ENCODE measurements at places on chromosomes 3 and 15. TPM values are rescaled to one million over a fixed set of nuclear protein-coding genes. Genes with fewer than 3 reads are reported as not detected.

DNA sequence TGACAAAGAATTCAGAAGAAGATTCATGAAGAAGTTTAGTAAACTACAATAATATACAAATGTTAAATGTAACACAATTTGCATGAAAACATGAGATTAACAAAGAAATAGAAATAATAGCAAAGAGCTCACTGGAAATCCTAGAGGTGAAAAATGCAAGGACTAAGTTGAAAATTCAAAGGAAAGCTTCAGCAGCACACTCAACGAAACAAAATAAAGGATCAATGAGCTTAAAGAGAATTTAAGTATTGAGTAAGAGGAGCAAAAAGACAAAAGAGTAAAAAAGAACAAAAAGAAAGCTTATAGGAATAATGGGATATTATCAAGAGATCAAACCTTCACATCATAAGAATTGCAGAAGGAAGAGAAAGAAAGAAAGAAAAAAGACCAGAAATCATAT, 583.8 kb upstream of the NECTIN3 start:
- H3K36me3 ChIP-seq = no peaks in the 10 kb centered on the region
- no peak overlapping the region for H3K27ac ChIP-seq
- H3K27me3 ChIP-seq = no peaks in the 10 kb centered on the region
- H3K4me1 ChIP-seq = no peaks in the 10 kb centered on the region

Gene IGSF10
- total RNA-seq = 33.7 TPM

Gene LRRC2
- total RNA-seq = 1.8 TPM

GRCh38 chr15:55873024-55873720, 120.2 kb downstream of the NEDD4 start:
- H3K4me3 ChIP-seq = no peak overlapping the region
- no peaks in the 10 kb centered on the region for H3K36me3 ChIP-seq
- no peaks in the 10 kb centered on the region for H3K4me1 ChIP-seq
- peak overlapping the region; percentile 8 for H3K27ac ChIP-seq

- peaks cover 26% of the 10 kb centered on the region for H3K36me3 ChIP-seq
- H3K4me1 ChIP-seq = peaks cover 8% of the 10 kb centered on the region
- no peaks in the 10 kb centered on the region for H3K27me3 ChIP-seq
- DNase-seq = no peak
Observed at GRCh38 chr15:57235873-57236272, 140.4 kb upstream of the CGNL1 start.

DNA sequence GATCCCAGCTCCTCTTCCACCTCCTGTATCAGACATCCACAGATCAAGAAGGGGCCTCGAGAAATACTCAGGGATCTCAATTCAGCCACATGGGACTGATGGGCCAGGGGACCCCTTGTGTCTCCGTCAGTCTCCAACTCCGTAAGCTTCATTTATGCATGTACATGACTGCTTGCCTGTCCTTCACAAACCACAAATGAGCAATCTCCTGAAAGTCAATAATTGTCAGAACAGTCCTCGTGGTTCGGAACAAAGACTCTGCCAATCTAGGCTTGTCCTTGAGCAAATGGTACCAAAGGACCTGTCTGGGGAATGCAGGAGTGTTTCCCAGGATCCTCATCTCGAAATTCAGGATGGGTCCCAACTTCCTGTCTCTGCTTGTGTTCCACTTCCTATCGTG, 20.8 kb downstream of the SLC12A8 start:
- H3K4me3 ChIP-seq = no peak overlapping the region
- H3K27ac ChIP-seq = no peak overlapping the region
- DNase-seq = no peak
- no peaks in the 10 kb centered on the region for H3K36me3 ChIP-seq

Gene COL6A5
- not detected for total RNA-seq

- no peak overlapping the region for H3K27ac ChIP-seq
- no peak for DNase-seq
- H3K27me3 ChIP-seq = no peaks in the 10 kb centered on the region
- H3K36me3 ChIP-seq = no peaks in the 10 kb centered on the region
Observed at GRCh38 chr3:144055604-144056003, 84.0 kb downstream of the DIPK2A start.

- no peak overlapping the region for H3K4me3 ChIP-seq
- H3K4me1 ChIP-seq = no peaks in the 10 kb centered on the region
- no peaks in the 10 kb centered on the region for H3K36me3 ChIP-seq
- no peaks in the 10 kb centered on the region for H3K27me3 ChIP-seq
- H3K27ac ChIP-seq = no peak overlapping the region
Observed at GRCh38 chr3:99659032-99659431, 20.6 kb downstream of the COL8A1 start.

Gene GLDN
- total RNA-seq = 7.7 TPM

Gene PPP2R3A
- 15.4 TPM for total RNA-seq

- no peak for DNase-seq
- no peak overlapping the region for H3K4me3 ChIP-seq
- H3K27ac ChIP-seq = no peak overlapping the region
- H3K36me3 ChIP-seq = no peaks in the 10 kb centered on the region
Observed at GRCh38 chr3:194977356-194977755, 291.7 kb downstream of the FAM43A start.

Gene PLA2G4E
- total RNA-seq = not detected

DNA sequence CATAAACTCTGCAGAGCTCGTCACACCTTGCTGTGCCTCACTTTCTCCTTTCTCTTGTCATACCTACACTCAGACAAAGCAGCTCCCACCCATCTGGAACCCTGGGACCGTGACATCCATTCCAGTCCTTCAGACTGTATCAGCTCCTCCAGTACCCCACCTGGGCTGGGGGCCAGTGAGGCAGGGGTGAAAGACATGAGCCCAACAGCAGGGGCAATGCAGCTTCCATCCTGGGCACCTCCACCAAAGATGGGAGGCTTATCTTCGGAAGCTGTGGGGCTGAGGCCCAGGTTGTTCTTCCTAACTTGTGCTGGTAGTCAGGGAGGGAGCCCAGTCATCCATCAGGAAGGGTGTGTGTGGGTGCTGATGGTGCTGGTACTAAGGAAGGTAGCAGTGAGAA, 109.2 kb downstream of the EEFSEC start:
- no peaks in the 10 kb centered on the region for H3K4me1 ChIP-seq
- no peak for DNase-seq
- no peaks in the 10 kb centered on the region for H3K27me3 ChIP-seq

- DNase-seq = no peak
- H3K4me1 ChIP-seq = no peaks in the 10 kb centered on the region
- H3K27me3 ChIP-seq = no peaks in the 10 kb centered on the region
- H3K27ac ChIP-seq = no peak overlapping the region
- H3K4me3 ChIP-seq = no peak overlapping the region
Observed at GRCh38 chr3:44932986-44933944, 42.7 kb downstream of the ZDHHC3 start.

DNA sequence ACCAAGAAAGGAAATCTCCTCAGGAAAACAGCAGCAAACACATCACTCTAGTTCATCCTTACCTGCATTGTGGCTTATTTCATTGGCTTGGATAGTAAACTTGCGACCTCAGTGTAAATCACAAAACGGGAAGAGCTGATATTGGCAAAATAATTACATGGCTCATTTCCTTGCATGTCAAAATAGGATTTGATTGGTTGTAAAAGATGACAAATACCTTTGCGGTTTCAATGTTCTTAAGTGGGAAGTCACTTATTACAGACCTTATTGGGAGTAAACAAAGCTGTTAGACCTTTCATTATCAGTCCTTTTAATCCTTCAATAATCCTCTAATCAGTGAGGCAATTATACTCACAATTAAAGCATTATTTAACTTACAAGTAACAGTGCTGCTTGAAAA, 590.6 kb downstream of the MAGI1 start:
- H3K36me3 ChIP-seq = no peaks in the 10 kb centered on the region
- no peak for DNase-seq
- no peak overlapping the region for H3K4me3 ChIP-seq
- H3K27ac ChIP-seq = no peak overlapping the region

DNA sequence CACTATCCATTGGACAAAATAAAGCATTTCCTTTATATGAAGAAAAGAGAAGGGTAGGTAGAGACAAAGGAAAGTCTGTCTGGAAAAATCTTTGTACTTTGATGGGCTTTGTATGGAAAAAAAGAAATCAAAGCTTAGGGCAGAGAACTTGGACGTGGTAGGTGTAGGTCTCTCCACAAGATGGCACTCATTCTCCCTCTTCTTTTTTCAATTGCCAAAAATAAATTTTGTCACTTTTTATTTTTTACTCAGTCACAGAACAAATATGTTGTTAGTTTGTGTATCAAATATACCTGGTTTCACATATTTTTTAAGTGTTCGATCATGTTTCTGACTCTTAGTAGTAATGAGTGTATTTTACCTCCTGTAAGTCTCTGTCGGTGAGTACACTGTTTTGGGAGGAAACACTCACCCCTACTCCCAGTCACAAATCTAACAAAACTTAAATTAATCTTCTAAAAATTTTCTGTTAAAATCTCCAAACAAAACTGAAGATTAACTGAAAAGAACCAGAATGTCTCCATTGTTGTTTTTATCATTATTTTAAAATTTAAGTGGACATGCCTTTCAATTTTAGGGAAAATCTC, 415.8 kb upstream of the GOLIM4 start:
- DNase-seq = no peak
- H3K27me3 ChIP-seq = no peaks in the 10 kb centered on the region

Measured in adrenal gland (tissue), 19 donors.